HCT116 (cell line): ENCODE measurements at places on chromosomes 2 and 18.

GRCh38 chr18:41162781-41163180 is 792.3 kb upstream of the PIK3C3 start:
- DNase-seq = no peak

- no peak for DNase-seq
Observed at GRCh38 chr2:16277117-16277516, 336.8 kb downstream of the MYCN start.

GRCh38 chr2:53942280-53942679 is 28.5 kb downstream of the PSME4 start:
- DNase-seq = no peak

DNA sequence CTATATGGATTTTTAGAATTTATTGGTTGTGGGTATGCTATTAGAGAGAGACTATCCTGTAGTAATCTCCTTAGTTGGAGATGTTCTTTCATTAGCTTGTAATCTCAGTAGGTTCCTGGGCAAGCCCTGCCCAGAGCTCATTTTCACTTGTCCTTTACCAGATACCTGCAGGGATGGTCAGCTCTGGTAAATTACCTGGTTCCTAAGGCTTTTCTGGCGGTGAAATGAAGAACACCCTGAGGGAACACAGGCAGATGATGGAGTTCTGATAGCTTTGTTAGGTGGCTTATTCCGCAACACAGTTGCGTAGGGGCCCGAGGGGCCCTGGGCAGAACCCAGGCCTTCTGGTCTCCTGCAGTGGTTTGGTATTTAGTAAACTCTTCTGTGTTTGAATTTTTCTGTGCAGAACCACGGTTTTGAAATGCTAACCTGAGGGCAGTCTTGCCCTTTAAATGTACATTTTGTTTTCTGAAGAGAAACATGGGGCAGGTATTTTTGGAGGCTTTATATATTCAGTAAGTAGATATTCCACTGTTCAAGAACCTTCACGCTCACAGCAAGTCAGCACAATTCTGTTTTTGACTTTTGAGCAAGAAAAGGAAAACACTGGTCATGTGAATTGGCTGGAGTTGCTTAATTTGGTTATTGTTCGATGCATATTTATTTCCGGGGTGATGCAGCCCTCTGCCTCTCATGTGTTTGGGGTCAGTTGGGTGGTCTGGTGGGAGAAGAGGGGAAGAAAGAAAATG is 22.4 kb downstream of the ZNF532 start:
- DNase-seq = no peak

- DNase-seq = no peak
Observed at GRCh38 chr2:55883357-55883756, 40.2 kb downstream of the EFEMP1 start.
